ENCODE measurements at places on chromosomes 2 and 18.
A peak's percentile ranks its signal among the peaks of the same experiment; 100 is the strongest.

DNA sequence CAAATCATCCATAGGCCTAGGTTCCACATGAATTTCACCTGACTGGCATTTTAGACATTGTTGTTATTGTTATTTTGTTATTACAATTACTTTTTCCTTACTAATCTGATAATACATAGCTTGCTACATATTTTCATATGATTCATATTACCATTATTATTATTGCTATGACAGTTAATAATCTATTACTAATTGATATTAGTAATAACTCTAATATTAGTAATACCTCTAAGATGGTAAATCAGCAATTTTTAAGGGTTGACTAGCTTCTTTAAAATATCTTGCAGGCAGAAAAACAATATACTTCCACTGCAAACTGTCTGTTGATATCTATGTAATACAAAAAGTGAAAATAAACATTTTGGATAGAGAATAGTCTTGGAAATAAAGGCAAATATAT, 48.6 kb upstream of the UBE2E3 start:
- no peak for DNase-seq

DNA sequence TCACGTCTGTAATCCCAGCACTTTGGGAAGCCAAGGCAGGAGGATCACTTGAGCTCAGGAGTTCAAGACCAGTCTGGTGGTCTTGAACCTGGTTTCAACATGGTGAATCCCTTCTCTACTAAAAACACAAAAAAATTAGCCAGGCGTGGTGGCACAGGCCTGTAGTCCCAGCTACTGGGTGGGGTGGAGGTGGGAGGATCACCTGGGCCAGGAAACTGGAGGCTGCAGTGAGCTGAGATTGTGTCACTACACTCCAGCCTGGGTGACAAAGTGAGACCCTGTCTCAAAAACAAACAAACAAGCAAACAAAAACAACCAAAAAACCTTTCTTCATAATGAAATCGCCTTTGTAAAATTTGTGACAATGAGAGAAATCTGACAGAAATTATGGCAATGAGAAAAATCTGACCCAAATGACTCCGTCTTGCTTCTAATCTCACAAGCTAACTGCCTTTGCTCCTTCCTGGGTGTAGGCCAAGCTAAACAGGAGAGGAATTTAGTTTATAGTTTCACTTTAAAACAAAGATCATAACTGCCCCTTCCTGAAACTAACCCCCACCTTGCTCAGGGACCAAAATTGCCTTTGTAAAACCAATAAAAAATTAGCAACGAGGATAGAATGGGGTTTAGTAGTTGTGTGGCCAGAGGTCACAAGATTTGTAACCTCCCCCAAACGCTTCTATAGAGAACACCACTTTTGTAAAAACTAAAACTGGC, 60.7 kb upstream of the KIF5C start:
- no peak for DNase-seq

GRCh38 chr2:133255360-133255759, 312.9 kb downstream of the NCKAP5 start:
- DNase-seq = no peak

DNA sequence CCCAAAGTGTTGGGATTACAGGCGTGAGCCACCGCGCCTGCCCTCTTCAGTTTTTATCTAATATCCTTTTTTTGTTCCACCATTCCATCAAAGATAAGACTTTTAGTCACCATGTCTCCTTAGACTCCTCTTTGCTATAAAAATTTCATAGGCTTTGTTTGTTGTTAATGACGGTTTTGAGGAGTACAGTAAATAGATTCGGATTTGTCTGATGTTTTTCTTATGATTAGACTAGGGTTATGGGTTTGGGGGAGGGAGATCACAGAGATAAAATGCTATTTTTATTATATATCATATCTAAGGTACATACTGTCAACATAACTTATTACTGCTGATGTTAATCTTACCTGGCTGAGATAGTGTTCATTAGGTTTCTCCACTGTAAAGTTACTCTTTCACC, 6.2 kb downstream of the IL36B start:
- no peak for DNase-seq

DNA sequence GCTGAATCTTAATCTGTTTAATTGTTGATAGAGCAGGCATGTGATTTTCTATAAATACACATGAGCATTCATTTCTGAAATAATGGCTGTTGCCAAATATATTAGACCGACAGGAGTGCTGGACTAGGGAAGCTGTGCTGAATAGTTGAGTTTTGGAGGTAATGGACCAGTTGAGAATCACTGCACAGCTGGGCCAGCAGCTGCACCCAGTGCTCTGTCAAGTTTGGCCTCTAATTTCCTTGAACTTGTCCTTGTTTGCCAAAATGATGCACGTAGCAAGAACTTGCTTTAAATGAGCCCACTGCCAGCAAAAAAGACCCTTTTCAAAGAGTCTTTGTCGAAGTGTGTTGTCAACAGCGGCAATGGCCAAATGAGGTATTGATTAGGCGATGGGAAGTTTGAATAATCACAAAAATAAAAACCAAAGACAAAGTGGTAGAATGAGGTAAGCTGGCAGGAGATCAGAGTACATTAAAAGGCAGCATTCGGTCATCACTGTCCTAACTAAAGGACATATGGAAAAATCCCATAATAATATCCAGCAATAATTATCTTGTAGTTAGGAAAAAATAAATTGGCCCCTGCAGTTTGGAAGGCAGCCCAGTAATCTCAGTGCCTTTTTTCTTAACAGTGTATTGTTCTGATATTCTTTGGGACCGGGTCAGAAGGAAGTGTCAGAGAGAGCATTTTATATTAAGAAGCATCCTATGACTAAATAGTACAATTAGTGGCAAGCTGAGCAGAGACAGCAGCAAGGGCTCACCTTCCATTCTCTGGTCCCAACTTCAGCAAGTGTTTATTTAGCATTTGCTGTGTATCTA, 126.2 kb downstream of the RAPGEF4 start:
- DNase-seq = no peak

- no peak for DNase-seq
Measured at GRCh38 chr2:226115832-226116200, 683.8 kb downstream of the IRS1 start.

GRCh38 chr2:80413136-80413535, 108.6 kb upstream of the LRRTM1 start:
- no peak for DNase-seq

DNA sequence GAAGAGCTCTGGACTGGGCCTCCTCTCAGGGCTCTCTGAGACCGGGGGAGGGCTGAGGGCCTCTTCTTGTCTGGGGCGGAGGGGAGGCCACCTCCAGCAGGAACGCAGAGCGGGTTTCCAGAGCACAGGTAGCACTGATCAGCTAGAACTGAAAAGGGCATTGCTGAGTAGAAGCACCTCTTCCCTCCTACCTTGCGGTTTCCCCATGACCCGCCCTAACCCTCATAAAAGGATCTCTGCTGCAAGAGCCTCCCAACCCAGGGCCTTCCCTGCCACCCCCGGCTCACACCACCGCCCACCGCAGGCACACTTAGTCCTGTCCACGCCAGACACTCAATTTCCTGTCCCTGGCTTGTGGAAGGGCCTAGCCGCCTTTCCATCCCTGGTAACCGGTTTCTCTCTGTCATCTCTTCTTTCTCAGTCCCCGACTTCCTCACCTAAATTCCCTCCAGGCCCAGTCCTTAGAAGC, 966 bp downstream of the ADCY3 start:
- DNase-seq = peak; percentile 36

- DNase-seq = no peak
Measured at GRCh38 chr2:8421658-8422449, 260.0 kb upstream of the ID2 start.

DNA sequence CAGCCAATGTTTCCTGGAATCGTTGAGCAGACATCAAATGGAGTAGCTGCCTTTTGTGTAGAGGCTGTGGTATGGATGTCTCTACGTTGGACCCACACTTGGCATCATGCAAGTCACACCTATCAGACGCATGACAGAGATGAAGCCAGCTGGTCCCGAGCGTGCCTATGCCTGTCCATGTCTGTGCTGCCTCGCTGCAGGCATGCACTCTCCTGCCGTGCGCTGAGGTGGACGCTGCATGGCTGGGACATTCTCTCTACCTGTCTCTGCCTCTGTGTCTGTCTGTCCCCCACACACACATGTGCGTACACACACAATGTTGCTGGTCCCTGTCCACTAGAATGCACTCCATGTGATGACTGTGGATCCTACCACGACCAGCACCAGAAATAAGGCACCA, 514.2 kb upstream of the MYT1L start:
- no peak for DNase-seq

GRCh38 chr2:200306931-200307723, 634 bp downstream of the SPATS2L start:
- peak; percentile 7 for DNase-seq

GRCh38 chr2:33099989-33100388, 153.2 kb downstream of the LTBP1 start:
- no peak for DNase-seq

DNA sequence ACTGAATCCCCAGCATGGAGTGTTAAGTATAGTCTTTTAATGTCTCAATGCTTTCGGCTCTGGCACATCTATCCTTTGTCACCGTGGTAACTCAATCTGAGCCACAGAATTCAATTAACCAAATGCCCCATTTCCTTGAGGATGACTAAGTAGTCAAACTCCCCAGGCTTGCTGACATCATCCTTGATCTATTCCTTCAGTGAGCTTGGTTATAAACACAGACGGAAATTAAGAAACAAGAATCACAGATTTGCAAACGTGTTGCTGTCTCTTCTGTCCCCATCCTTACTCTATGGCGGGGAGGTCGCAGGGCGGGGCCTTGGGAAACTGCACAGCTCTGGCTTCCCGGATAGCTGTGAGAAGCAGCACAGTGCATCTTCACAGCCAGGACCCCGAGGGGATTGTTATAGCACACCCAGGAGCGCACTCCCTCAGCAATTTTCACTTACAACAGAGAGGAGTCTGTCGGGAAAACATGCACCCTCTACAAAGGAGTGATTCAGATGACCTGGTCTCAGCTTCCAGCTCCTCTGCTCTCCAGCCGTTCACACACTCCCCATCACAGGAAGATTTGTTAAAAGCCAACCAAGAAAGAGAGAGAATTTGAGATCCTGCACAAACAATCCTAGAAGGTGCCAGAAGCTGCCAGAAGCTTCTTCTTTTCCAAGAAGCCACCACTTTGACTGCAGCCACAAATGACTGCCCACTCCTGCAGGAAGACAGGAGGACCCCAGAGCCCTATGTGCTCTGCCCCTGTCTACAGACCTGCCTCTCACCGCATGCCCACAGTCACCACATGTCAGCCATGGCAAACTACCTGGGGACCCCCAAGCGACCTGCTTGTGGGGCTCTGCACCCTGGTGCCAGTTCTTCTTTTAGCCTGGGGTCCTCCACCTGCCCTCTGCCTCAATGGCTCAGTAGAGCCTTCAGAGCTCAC, 44.9 kb upstream of the YWHAQ start:
- no peak for DNase-seq

DNA sequence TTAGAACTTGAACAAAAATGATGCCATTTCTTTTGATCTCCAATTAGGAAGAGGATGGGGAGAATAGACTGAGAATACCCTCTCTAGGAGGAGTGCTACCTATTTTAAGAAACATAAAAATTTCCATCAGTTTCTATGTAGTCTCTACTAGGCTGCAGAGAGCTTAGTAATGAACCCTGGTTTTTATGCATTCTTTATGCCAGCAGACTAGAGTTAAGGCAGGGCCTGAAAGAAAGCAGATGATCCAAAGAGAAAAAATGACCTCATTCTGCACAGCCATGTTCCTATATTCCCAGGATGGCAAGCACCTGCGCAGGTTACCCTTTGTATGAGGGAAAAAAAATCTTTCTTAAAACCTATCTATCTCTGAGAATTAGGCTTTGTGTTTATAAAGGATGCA, 254.9 kb downstream of the RIT2 start:
- no peak for DNase-seq

DNA sequence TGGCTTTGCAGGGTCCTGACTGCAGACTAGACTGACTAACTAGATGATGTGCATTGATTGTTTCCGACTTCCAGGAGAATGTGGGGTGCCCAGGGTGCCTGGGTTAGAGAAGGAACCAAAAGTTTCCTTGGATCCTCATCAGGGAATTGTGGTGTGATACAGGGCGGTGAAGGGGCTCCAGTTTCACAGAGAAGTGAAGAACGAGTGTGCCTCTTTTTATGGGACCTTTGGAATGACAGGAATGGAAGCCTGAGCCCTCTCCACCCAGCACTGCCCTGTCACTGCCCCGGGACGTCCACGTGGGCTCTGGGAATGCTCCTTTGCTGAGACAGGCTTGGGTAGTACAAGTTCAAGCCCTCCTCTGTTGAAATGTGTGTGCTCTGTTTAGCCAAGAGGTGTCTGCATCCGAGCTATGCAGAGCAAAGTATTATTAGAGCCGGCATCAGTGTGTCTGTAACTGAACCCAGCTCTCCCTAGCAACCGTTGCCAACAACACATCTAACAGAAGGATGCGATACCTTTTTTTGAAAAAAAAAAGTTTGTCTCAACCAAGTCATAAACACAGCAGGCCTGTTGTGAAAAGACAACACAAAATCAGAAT, 183.6 kb downstream of the SMAD7 start:
- no peak for DNase-seq

DNA sequence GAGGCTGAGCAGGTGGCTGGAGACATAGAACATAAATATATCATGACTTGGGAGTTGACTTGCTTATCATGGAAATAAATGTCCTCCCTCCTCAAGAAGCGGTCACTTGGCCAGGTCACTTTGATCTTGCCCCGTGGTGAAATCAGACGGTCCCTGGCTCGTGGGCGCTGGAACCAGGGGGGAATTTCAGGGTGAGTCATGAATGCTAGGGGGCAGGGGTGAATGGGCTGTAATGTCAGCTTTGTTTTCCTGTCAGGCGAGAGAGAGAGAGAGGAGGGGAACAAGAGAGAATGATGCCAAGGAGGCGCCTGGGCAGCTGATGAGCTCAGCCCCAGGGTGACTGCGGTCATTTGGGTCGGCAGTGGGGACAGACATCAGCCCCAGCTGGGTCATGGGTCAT, 47.7 kb downstream of the RRM2 start:
- DNase-seq = no peak

DNA sequence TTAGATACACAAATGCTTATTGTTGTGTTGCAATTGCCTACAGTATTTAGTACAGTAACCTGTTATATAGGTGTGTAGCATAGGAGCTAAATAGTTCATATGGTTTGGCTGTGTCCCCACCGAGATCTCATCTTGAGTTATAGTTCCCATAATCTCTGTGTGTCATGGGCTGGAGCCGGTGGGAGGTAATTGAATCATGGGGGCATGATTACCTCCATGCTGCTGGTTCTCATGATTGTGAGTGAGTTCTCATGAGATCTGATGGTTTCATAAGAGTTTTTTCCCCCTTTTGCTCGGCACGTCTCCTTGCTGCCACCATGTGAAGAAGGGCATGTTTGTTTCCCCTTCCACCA, 190.5 kb upstream of the SESTD1 start:
- no peak for DNase-seq

DNA sequence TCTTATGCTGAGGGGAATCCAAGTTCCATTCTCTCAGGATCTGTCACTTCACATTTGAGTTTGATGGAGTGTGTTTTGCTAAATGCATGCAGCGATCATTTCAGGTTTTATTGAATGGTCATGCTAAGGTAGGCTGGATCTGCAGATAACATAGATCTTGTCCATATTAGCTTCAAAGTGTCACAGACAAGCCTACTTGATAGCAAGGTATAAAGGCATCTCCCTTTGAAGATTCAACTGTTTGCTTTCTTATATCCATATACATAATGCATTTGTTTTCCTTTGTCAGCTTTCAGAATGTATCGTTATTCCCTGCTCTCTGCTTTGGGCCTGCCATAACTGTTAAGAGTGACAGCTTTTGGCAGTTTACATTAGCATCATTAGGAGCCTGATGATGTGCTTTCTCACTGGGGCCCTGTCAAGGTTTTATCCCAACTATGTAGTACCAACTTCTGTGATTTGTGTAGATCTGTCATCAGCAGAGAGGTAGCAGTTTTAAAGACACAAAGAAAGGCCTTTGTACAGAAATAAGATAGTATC, 604.3 kb upstream of the CDH7 start:
- no peak for DNase-seq

Measured in stimulated activated CD4-positive, alpha-beta T cell treated with anti-CD3 and anti-CD28 coated beads, Interleukin-4, amount 100 ng/mL, for 4 hours (primary cell).